Stimulated activated CD8-positive, alpha-beta memory T cell treated with anti-CD3 and anti-CD28 coated beads, Interleukin-4, amount 100 ng/mL, for 4 hours (primary cell): ENCODE measurements at places on chromosomes 7 and 10.

DNA sequence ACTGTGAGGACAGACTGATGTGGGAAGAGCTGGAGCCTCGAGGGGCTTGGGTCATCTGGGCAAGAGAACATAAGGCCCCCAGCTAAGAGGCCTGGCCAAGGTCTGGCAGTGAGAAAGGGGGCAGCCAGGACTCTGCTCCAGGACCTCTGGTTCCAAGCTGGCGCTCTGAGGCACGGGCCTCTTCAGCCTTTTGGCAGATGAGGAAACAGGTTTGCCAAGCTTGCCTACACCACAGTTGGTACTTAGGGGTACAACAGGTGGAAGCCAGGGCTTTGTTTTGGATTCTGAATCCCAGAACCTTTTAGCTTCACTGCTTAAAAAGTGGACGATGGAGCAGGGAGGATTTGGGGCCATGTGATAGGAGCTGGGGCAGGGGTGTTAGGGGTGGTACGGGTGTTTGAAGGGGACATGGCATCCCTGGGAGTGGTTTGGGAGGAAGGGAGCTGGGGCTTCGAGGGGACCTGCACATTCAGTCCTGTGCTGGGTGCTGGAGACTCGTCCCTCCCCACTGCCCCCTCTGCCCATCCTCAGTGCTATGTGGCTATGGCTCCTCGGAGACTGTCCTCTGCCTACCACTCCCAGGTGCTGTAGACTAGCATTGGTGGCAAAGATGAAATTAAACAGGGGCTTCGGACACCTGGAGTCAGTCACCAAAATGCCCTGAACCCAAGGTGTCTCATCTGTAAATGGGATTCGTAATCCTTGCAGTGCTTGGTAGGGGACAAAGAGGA lies 30.3 kb downstream of the ZNF775 start:
- no peak for DNase-seq

- no peak for DNase-seq
These were observed 131.8 kb downstream of the ANK3 start for GRCh38 chr10:60257767-60258428.

DNA sequence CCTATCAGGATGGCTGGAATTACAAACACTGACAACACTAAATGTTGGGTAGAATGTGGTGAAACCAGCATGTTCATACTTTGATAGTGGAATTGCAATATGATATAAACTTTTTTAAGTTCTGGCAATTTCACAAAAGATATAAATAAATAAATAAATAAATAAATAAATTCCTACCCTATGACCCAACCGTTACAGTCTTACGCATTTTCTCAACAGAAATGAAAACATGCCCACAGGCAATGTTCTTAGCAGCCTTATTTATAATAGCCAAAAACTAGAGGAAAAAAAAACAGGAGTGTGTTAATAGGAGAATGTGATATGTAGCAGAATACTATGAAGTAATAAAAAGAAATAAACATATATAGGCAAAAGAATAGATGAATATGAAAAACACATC lies 318.9 kb downstream of the IPMK start:
- no peak for DNase-seq

- DNase-seq = no peak
These were observed 24.9 kb downstream of the GSAP start for GRCh38 chr7:77391230-77391629.

GRCh38 chr7:87127019-87127418 lies 25.2 kb upstream of the DMTF1 start:
- DNase-seq = no peak

DNA sequence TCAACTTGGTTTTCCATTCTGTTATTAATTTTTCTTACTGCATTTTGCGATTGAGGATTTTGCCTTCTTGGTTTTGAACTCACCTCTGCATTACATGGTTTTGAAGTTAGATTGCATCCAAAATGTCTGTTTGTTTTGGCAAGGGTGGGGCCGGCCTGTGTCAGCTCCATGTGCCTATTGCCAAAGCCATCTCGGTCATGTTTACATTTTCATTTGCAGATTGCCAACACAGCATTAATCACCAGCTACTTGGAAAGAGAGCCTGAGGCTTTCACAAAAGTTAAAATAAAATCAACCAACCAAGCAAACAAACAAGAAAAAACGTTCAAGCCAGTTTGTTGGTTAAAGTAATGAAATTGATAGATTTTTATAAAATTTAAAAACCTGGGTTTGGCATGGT lies 695.8 kb downstream of the TYW1 start:
- DNase-seq = no peak

DNA sequence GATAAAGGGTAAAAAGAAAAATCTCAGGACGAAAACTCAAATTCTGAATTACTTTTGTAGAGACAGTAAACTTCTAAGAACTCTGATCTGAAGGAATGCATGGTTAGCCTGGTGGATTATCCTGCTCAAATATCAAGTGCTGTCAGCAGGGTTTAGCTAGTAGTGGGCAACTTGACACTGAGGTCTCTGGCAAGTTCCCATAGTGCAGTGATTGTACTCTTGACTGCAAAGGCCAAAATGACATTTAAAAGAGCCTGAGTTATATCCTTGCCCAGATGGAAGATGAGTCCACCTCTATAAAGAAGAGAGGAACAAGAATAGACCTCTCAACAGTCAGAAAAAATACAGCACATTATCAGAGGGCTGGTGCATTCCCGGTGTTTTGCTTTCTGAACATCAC lies 304.5 kb upstream of the IMMP2L start:
- no peak for DNase-seq

GRCh38 chr7:100896732-100897608 lies 1.3 kb upstream of the ACHE start:
- DNase-seq = no peak

GRCh38 chr10:49274886-49275285 lies 24.1 kb upstream of the C10orf71 start:
- no peak for DNase-seq

DNA sequence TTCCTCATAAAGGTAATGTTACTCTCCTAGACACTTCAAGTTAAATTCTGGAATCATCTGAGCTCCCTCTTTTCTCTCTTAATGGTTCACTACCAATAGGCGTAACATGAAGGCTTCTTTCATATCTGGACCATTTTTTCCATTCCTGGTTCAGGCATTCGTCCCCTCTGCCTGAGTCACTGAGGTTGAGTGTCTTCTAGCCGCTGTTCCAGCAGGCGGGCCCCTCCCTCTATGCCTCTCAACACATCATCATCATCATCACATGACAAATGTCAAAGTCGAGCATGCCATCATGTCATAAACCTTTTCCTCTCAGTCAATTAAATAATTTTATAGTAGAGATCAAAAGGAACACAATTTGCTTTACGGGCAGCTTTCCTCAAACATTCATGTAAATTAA lies 168.9 kb upstream of the ASAH2 start:
- no peak for DNase-seq

DNA sequence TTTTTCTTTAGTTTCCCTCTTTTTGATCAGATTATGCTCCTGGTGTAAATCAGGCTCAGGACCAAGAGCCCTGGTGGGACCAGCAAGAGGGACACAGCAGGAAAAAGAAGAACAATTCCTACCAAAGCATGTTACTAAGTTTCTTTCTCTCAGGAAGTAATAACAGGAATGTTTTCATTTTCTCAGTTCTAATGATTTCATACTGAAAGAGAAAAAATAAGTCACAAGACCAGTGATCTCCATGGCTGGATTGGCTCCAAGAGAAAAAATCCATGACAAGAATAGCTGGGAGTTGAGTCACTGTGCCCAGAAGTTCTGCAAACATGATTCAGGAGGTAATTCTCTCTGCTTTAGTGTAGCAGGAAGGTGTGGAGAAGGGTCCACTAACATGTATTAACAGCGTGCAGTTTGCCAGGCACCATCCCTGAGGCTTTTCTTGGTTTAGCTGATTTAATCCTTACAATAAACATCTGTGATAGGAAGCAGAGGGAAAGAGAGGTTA lies 23.8 kb upstream of the IFIT2 start:
- no peak for DNase-seq

DNA sequence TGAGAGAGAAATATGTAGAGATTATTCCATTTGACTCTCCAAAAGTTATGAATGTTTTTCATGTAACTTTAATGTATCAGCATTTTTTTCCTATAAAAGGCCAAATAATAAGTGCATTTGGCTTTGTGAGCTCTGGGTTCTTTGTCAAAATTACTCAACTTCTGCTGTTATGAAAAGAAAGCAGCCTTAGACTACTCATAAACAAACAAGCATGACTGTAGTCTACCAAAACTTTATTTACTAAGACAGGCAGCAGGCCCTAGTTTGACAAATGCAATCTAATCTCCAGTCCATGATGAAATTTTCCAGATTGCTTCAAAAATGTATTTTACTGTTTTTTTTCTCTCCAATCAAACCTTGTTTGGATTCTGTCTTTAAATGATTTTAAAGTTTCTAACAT lies 46.3 kb downstream of the MRPL32 start:
- DNase-seq = no peak

GRCh38 chr10:95837356-95837776 lies 70.4 kb upstream of the CC2D2B start:
- no peak for DNase-seq

DNA sequence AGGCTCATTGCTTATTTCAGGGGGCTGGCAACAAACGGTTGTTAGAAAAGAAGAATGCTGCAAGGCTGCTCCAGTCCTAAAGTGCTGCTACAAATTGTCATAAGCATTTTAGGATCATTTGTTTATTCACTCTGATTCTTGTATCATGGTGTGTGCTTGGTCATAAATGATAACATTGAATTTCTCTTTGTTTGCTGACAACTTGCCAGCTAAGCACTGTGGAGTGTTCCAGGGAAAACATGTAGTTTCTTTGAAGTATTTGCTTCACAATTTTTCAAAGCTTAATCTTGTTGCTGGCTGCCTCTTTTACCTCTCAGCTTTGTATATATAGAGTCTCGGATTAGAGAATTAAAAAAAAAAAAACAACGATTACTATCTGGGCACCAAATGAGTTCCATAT lies 263.0 kb downstream of the PHF14 start:
- no peak for DNase-seq

GRCh38 chr10:28169525-28169924 lies 133.3 kb downstream of the MPP7 start:
- no peak for DNase-seq

DNA sequence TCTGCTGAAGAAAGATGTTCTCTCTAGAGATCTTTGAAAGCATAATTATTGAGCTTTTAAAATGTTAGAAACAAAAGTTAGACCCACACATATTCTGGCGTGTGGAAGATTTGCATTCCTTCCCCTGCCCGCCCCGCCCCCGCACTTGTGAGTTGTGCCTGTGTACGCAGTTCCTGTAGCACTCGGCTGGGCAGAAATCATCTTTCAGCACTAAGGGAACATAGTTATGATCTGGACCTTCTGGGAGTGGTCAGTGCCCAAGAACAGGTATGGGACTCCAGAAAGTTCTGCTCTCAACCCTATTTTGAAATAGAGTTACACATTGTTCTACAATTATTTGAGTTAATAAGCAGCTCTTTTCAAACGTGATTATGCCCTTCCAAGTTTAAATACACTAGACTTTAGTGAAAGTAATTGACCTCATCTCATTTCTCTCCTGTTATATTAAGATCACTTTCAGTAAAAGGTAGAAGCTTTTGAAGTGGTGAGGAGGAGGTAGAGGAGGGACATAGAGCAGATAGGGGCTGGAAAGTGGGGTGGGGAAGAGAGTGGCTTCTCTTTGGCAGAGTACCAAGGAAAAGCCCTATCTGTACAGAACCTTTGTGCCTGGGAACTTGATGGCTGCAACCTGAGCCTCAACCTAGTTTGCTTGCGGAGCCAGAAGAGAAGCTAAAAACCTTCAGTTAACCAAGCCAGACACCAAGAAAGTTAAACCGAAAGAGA lies 5.7 kb downstream of the BLVRA start:
- peak; percentile 15 for DNase-seq

GRCh38 chr10:53006663-53007526 lies 234.3 kb upstream of the MBL2 start:
- DNase-seq = no peak
